Activated CD4-positive, alpha-beta T cell treated with anti-CD3 and anti-CD28 coated beads, Interleukin-2, amount 10 ng/mL, durations not matched to agents 7 days and 5 days (primary cell): ENCODE measurements at places on chromosomes 12 and 14. TPM values are rescaled to one million over a fixed set of nuclear protein-coding genes. Genes with fewer than 3 reads are reported as not detected.

- H3K4me1 ChIP-seq: no peaks in the 10 kb centered on the region
- no peak overlapping the region for H3K27ac ChIP-seq
- H3K27me3 ChIP-seq: no peaks in the 10 kb centered on the region
- H3K36me3 ChIP-seq: no peaks in the 10 kb centered on the region
- no peak overlapping the region for H3K4me3 ChIP-seq
Measured at GRCh38 chr14:33657476-33657875, 293.4 kb downstream of the EGLN3 start.

DNA sequence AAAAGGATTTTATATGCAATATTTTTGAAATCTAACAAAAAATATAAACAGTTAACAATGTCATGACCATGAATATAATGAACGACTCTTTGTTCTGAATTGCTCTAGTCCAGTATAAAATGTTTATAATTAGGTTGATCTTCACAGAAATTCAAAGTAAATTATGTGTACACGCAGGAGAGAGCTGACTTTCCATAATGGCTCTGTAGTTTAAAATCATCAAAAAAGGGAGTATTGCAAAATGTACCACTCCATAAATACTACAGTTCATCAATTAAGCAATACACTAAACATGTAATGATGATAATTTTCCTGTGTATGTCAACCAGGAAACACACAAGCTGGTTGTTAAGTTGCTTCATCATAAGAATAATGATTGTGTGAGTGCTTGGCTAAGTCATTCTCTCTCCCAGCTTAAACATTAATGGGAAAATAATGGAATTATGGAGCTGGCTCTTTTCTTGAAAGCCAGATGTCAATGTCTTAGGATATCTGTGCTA is 189.5 kb upstream of the PLEKHG7 start:
- H3K4me1 ChIP-seq: peaks cover 7% of the 10 kb centered on the region
- H3K4me3 ChIP-seq: no peak overlapping the region
- no peaks in the 10 kb centered on the region for H3K27me3 ChIP-seq
- H3K27ac ChIP-seq: no peak overlapping the region
- no peak for DNase-seq

The PZP gene
- total RNA-seq: not detected

The TMPRSS12 gene
- total RNA-seq: not detected

The RIMBP2 gene
- not detected for total RNA-seq
